ENCODE measurements at places on chromosomes 7 and 10.

DNA sequence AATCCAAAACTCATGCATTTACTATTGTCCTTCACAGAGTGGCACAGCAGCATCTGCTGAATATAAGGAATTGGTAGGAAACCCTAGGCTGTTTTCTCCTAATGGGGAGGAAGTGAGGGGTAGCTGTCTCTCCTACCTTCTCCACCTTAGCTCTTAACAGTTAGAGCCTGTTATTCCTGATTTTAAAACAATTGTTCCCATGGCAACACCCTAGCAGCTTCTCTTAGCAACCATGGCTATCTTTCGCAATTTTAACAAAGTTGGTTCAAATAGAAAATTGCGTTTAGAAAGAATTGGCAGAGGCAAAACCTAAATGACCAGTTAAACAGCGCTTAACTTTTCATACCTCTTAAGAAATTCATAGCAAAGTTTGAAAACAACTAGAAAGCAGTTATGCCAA, 603.4 kb upstream of the AUTS2 start:
- no peak for DNase-seq

GRCh38 chr7:149598721-149599308, 101.2 kb upstream of the ZNF746 start:
- no peak for DNase-seq

DNA sequence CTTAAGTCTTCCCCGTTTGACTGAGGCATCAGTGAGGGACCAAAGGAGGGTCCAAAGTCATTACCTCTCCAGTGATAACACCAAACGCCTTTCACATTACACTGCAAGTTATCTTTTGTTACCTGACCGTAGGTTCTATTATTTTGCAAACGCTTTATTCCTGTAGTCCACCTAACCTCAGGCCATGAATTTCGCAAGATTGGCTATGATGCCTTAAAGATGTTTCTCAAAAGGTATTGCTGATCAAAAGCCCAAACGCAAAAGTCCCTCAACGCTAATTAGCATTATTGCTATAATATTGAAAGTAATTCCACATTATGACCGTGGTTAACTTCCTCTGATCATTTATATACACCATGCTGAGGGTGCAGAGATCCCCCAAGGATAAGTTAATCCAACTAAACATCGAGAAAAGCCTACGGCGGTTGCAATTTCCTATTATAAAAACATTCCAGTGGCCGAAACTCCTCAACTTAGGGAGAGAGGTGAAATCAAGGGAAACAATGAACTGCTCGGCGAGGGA, 649 bp downstream of the DNA2 start:
- no peak for DNase-seq

DNA sequence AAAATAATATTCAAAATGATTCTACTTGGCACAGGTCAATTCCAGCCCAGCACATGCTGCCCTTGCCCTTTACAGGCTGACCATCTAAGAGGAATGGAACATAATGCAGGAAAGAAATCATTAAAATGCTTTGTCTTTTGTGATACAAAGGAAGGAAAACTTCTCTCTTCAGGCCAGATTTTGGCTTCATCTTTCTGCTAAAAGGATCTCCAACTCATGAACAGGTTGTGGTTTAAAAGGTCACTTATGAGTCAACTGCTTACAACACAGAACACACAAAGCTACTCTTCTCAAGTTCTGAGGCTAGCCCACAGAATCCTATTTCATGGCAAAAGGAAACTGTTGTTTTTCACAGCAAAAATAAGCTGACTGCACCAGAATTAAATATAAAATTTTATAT, 197.1 kb downstream of the DOCK4 start:
- DNase-seq: no peak

- DNase-seq: no peak
These were observed 58.2 kb downstream of the RBM33 start for GRCh38 chr7:155702616-155703015.

- no peak for DNase-seq
These were observed 27.7 kb downstream of the MGMT start for GRCh38 chr10:129494740-129495139.

DNA sequence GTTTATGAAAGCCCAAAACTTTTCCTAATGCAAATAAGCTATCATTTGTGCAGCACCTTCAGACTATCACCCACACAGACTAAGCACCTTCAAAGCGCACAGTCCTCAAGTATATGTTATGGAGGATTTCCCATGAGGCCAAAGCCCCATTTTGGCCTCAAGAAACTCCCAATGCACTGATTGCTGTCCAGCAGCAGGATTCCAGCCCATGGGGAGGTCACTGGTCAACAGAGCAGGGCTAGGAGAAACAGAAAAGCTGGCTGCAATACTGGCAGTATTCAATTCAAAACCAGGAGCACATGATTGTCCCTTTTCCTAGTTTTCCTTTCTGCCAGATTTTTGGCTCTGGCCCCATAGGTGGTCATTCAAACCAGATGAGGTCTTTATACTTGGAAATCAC, 24.5 kb upstream of the KIAA1217 start:
- DNase-seq: no peak

- DNase-seq: no peak
These were observed 35.9 kb downstream of the PTPRE start for GRCh38 chr10:127942811-127943210.

- no peak for DNase-seq
These were observed 76.7 kb downstream of the CCNY start for GRCh38 chr10:35412900-35413491.

GRCh38 chr7:32072397-32072796, 2.2 kb upstream of the PDE1C start:
- no peak for DNase-seq

- DNase-seq: no peak
These were observed 591 bp downstream of the UBE2H start for GRCh38 chr7:129952086-129952652.
